ENCODE measurements at places on chromosomes 2 and 18. TPM values are rescaled to one million over a fixed set of nuclear protein-coding genes. Genes with fewer than 3 reads are reported as not detected.
A peak's percentile ranks its signal among the peaks of the same experiment; 100 is the strongest.

PLCL1 gene
- total RNA-seq, result not detected

DNA sequence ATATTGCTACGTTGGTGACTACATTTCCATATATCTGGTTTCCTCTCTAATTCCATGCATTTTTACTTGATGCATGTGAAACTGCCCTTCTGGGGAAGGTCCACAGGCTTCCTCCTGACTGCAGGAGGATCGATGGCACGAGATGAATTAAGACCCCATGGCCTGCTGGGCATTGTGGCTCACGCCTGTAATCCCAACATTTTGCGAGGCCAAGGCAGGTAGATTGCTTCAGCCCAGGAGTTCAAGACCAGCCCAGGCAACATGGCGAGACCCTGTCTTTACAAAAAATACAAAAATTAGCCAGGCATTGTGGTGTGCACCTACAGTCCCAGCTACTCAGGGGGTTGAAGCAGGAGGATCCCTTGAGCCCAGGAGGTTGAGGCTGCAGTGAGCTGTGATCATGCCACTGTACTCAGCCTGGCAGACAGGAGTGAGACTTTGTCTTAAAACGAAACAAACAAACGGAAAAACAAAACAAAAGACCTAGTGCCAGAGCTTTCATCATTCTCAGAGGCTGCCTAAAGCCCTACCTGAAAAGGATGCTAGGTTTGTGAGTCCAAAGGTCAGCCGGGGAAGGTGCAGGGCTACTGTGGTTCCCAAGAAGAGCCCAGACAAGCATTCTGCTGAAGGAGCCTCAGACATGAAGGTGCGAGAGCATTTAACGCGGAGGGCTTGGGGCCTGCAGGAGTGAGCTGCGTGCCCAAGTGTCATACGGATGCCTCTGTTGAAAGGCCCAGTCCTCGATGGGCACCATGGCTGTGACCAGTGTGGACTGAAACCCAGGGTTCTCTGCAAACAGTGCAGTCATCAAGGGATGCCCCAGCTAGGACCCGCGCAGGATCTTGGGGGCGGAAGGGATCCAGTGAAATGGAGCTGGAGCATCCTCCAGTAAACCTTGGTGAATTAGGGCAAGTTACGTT, 21.6 kb downstream of the GPR55 start:
- no peak for DNase-seq

- DNase-seq, result no peak
Measured at GRCh38 chr2:150415022-150415421, 72.4 kb downstream of the RND3 start.

DNA sequence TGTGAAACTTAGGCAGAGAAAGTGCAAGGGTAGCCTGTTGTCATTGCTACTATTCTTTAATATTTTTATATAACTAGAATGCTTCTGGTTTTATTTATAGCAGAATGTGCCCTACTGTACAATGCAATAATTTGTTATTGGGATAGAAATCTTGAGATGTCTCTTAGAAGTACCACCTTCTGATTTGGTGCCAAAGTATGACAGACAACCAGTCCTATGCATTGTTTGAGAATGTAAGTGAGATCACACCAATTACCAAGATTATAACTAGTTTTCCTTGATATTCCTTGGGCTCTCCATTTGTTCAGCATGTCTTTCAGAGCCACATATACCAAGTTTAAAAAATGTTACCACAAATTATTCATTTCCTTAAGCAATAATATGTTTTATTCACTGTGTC, 399.7 kb downstream of the CPS1 start:
- DNase-seq, result no peak

FOXD4L1 gene
- total RNA-seq, result 0.03 TPM

DNA sequence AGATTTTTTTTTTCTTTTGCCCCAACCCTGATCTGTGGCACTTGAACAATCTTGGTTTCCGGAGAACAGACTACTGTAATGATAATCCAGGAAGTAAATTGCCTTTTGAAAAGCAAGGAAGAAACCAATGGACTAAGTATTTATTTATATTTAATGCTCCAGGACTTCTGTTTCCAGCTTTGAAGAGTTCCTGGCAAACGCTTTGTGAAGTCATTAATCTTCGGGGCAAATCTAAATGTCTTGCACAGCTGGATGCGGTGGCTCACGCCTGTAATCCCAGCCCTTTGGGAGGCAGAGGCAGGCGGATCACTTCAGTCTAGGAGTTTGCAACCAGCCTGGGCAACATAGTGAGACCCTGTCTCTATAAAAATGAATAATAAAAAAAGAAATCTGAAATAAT, 135.1 kb upstream of the GATA6 start:
- no peak for DNase-seq

DNA sequence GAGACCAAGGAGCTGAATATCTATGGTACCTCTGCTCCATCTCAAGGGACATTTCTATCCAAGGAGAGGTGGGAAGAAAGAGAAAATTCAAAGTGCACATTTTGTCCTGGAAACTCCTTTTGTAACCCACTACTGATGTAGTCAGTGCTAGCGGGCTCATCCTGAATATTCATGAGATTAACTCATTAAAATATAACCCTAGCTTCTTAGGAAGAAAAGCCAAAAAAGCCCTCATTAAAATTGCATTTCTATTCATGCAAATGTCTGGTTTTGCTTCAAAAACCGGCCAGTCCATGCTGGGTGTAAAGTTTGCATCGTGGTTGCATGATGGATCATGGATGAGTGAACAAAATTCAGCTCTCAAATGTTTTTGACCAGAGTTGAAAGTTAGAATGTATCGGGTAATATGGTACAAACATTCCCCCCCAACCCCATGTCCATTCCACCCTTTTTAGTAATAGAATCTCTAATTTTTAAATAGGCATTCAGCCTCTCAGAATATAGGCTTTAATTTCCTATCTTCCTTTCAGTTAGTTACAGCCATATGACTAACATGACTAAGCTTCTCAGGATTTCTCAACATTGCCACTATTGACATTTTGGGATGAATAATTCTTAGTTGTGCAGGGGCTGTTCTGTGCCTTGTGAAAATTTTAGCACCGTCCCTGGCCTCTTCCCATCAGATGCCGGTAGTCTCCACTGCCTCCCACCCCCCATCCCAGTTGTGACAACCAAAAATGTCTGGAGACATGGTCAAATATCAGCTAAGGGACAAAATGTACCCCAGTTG, 104.2 kb upstream of the RND3 start:
- DNase-seq, result no peak

DNA sequence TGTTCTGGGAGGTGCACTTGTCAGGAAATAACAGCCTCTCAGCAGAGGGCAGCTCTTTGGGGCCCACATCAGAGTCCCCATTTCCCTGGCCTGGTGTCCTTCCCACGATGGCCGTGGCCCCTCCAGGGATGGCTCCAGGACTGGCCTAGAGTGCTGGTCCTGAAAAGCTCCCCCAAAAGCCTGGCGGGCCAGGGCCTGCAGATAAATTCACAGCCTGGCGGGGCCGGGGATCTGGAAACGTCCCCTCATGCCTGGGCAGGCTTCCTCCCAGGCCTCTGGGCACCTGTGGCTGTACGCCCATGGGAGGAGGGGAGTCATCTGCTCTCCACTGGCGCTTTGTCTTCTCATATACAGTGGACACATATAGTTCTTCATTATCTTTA, 52.6 kb upstream of the HS6ST1 start:
- DNase-seq, result no peak

DNA sequence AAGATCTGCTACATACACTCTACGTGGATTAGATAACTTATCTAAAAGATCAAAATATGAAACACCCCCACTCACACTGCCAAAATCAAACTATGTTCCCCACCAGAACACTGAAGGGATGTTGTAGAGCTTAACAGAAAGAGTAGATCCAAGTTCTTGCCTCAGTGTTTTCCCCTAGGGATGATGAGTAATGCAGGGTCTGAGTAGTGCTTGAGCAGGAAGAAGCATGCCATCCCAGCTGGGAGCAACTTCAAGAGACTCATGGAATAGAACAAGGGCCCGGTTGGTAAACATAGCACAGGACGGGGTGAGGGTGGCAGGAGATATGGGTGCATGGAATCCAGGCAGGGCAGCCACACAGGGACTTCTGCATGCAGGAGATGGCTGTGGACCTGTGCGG, 74.3 kb downstream of the SNTG2 start:
- DNase-seq, result peak; percentile 26

GRCh38 chr2:200968735-200969134, 5.3 kb upstream of the ORC2 start:
- no peak for DNase-seq

DNA sequence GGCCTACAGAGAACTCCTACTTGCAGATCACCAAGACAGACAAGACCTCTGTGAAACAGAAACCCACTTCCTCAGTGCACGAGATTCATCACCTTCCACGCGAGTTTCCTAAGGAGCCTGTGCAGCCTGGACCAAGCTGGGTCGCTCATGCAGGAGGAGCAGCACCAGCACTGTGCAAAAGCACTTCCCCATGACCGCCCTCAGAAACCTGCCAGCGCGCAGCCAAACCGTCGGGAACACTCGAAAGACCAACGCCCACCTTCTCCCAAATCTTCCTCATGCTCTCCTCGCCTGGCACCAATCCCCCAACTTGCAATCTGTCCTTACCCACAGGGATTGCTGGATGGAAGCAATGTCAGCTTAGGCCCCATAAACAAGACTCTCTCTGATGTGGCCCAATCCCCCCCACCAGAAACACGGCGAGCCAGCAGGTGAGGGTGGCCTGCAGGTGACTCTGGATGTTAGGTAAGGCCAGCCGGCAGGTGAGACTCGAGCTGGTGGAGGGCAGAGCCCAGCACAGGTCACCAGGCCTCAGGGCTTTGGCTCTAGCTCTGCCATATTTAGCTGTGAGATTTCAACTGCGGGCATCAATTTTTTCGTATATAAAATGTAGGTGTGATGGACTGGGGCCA, 69.4 kb downstream of the PXDN start:
- no peak for DNase-seq

GRCh38 chr2:106095478-106096298, 98.4 kb downstream of the UXS1 start:
- DNase-seq, result no peak

- DNase-seq, result peak; percentile 70
Measured at GRCh38 chr2:72211350-72211749, 63.7 kb upstream of the CYP26B1 start.

GRCh38 chr2:52765735-52766134, 1001.9 kb upstream of the CHAC2 start:
- no peak for DNase-seq

DNA sequence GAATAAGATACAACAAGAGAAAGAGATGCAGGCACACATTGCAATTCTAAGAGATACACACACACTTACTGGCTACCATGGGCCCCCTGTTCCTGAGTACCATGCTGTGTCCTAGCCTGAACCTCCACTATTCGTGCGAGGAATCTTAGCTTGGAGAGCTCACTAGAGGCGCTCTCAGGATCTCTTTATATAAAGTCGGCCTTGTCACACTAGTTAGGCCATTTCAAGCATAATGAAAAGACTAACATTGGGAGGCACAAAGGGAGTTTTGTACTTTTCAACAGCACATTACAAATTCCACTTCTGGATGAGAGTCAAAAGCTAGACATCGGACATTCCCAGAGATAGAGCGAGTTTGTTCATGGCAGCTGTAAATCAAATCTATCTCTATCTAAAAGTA, 365.2 kb downstream of the DSEL start:
- DNase-seq, result no peak

DNA sequence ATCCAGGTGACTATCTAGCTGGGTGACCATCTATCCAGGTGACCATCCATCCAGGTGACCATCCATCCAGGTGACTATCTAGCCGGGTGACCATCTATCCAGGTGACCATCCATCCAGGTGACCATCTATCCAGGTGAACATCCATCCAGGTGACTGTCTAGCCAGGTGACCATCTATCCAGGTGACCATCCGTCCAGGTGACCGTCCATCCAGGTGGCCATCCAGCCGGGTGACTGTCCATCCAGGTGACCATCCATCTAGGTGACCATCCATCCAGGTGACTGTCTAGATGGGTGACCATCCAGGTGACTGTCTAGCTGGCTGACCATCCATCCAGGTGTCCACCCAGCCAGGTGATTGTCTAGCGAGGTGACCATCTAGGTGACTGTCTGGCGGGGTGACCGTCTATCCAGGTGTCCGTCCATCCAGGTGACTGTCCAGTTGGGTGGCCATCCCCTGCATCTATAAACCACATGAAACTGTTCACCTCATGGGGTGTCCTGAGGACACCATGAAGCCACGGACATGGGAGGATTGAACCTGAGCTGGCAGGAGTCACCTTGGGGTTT, 305.3 kb downstream of the NDUFA10 start:
- no peak for DNase-seq

RGPD3 gene
- total RNA-seq, result 0.14 TPM

- peak; percentile 30 for DNase-seq
Measured at GRCh38 chr2:188068093-188068492, 223.6 kb upstream of the GULP1 start.

GRCh38 chr2:173511942-173512341, 157.3 kb downstream of the CDCA7 start:
- no peak for DNase-seq

WIPF1 gene
- 5.8 TPM for total RNA-seq

FAM168B gene
- total RNA-seq, result 66.4 TPM

- no peak for DNase-seq
Measured at GRCh38 chr2:205051417-205051816, 506.1 kb downstream of the PARD3B start.

- no peak for DNase-seq
Measured at GRCh38 chr2:8437228-8437948, 244.5 kb upstream of the ID2 start.

DNA sequence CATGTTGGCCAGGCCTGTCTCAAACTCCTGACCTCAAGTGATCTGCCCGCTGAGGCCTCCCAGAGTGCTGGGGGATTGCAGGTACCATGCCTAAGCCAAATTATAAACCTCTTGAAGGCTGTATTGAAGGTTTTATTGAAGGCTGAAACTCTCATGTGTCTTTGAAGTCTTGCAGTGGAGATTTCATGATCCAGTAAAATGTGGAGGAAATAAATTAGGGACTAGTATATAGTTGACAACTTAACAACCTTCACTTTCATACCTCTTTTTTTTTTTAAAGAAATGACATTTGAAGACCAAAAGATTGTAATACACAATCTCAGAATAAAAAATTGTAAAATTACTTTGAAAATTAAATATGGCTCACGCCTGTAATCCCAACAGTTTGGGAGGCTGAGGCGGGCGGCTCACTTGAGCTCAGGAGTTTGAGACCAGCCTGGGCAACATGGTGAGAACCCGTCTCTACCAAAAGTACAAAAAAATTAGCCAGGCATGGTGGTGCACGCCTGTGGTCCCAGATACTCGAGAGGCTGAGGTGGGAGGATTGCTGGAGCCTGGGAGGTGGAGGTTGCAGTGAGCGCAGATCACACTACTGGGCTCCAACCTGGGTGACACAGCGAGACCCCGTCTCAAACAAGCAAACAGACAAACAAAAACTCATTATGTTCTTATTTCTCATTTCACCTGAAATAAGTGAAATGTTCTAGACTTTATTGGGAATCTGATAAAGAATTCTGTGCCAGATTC, 8.0 kb downstream of the EML4 start:
- DNase-seq, result no peak

DNA sequence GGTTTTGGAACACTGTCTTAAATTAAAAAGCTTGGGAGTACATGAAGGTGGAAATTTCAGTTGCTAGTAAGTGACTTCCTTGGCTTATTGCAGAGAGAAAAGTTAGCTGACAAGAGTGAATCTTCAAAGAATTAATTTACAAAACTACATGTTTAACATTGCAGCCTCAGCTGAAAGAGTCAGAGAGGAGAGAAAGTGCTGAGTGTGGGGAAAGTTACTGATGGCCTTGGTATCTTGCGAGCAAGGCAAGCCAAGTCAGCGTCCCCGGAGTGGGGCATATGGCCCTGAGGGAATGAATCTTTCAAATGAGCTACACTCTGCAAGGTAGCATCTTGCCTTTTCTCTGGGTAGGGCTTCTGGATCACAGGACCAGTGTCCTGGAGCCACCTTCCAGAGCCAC, 131.3 kb downstream of the LPIN1 start:
- DNase-seq, result no peak

GRCh38 chr2:112881217-112881985, 29.6 kb upstream of the IL37 start:
- peak; percentile 88 for DNase-seq

MARCHF7 gene
- total RNA-seq, result 98.1 TPM

All from foreskin keratinocyte (primary cell).